ENCODE measurements at places on chromosomes 3 and 15.

DNA sequence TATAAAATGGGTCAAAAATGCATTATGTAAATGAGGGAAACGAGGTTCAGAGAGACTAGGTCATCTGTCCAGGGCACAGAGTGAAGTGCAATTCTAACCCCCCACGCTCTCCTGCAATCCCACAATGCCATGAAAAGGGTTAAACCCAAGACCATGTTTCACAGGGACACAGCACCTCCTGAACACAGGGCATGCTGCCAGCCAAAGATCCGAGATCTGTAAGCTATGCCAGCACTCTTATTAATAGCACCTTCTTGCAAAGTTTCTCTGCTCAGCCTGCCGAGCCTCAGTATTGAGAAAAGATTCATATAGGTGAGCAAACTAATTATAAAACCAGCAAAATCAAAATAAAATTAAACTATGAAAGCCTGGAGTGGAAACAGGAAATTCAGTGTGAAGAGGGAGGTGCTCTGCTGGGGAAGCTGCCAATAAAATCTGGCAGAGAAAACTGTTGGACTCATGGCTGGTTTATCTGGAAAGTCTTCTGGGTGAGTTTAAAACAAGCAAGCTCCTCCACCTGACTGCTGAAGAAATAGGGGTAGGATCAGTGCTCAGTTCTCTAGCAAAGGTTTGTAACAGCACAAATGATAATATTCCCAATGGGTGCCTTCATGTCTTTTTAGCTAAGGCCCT, 50.3 kb downstream of the LRIG1 start:
- no peak for DNase-seq

- DNase-seq, result no peak
These were observed 80.9 kb downstream of the RAP2B start for GRCh38 chr3:153242896-153243295.

- DNase-seq, result no peak
These were observed 461.5 kb upstream of the NR2F2 start for GRCh38 chr15:95868970-95869369.

GRCh38 chr3:175267561-175267960, 408.4 kb downstream of the NAALADL2 start:
- no peak for DNase-seq

DNA sequence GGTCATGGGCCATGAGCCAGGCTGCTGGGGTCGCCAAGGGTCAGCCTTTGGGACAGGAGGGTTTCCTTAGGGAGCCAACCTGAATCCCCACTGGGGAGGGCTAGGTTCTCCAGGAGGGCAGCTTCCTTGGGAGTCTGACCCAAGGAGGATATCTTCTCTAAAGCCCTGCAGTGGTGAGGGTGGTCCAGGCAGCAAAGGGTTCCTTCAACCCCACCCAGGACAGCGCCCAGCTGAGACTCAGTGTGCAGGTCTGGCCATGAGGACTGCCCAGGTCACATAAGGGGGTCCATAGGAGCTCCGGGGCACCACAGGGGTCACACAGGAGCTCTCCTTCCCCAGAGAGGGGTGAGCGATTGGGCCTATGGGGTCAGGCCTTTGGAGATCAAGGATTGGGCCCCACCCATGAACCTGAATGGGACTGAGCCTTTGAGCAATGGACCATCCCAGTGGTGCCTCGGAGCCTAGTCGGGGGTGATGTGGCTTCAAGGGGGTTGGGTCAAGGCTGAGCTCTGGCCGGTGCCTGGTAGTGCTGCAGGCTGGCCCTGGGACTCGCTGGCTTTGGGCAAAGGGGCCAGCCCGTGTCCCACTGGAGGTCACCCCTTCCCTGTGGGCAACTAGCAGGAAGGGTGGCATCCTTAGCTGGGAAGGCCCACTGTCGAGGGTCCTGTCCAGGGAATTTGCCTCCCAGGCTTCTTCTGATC, 216.5 kb downstream of the SNRPN start:
- DNase-seq, result no peak

GRCh38 chr3:183437061-183437460, 8.6 kb upstream of the MCF2L2 start:
- DNase-seq, result no peak

- DNase-seq, result no peak
These were observed 144.3 kb upstream of the PFN2 start for GRCh38 chr3:150114873-150115540.

DNA sequence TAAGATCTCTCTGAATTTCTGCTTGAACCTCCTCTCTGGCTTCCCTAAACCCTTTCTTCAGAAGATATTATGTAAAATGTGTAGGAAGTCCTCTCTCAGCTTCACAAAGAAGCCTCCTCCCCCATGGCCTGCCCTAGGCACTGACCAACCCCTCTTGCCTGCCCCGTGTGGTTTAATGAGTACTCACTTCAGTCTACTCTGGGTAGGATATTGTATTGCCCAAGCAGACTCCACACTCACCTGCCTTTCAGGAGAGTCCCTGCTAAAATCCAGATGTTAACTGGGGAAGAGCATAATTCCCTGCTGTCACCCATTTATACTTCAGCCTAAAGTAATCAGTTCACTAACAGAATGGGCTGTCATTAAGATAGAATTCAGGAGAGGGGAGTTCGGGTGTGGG, 2.6 kb upstream of the AGBL1 start:
- no peak for DNase-seq

DNA sequence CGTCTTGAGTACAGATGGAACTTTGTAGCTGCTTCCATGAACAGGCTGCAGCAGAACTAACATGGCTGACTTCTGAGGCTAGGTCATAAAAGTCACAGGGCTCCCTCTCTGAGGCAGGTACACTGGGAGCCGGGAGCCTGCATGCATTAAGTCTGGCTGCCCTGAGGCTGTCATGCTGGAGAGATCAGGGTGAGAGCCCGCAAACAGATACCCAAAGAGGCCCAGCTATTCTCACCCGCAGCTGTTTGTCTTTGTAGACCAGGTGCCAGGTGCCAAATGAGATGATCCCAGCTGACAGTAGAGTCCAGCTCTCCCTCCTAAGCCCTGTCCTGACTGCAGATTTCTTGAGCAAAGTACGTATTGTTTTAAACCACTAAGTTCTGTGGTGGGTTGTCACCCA, 8.6 kb upstream of the SLCO3A1 start:
- DNase-seq, result no peak

Measured in activated CD4-positive, alpha-beta T cell treated with anti-CD3 and anti-CD28 coated beads, Interleukin-2, amount 50 U/mL, for 4 hours (primary cell).